ENCODE measurements at places on chromosomes 12 and 14.
A peak's percentile ranks its signal among the peaks of the same experiment; 100 is the strongest.

DNA sequence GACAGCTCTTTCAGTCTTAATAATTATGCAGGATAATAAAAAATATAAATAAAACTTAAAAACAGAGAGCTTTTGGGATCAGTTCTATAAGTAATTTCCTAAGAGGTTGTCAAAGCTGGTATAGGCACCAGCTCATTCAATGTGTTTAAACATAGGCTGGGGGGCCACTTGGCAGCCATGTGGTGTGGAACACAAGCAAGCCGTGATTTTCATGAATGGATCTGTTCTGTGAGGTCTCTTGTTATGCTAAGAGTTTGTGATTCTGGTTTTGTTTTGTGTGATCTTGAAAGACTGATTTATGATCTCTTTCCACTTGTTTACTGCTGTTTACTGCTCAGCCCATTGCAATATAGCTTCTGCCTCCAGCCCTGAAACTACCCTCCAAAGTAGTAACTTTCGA is 240.9 kb downstream of the FBXL14 start:
- no peak for DNase-seq

GRCh38 chr12:64181430-64182291 is 40.4 kb downstream of the KICS2 start:
- DNase-seq = peak; percentile 95

DNA sequence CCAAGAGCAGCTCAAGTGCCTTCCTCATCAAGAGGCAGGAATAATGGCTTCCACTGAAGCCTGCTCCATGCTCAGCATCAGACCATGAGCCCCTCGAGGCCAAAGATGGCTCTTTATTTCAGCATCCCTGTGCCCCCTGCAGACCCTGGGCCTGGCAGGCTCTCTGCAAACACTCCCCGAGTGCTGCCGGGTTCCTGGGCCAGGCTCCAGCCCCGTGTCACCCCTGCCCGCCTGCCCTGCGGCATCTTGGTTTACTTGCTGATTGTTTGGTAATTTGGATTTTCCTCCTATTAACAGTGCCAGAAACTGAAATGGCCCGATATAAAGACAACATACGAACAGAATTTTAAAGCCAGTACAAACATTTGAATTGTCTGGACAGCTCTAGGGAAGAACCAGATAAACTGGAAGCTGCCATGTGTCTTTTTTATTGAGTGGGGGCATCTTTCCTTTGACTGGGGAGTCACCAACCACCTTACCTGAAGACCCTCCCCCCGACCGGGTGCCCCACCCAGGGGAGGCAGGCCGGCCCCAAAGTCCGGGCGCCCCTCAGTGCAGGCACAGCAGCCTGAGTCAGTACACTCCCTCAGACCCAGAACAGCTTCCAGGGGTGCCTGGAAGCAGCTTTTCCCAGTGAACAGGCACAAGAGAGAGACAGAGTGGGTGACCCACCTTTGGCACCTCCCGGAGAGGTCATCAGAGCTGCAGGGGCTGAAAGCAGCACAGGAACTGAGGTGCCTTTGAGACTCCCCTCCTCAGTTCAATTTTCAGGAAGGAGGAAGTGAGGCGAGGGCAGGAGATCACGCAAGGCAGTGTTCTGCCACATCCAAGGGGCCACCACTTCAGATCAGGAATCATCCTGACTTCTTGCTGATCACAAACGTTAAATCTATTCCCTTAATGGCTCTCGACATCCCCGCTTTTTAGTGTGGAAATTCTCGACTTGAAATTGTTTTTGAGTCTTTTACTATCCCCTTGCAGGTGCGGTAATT is 30.6 kb downstream of the ITPK1 start:
- no peak for DNase-seq

DNA sequence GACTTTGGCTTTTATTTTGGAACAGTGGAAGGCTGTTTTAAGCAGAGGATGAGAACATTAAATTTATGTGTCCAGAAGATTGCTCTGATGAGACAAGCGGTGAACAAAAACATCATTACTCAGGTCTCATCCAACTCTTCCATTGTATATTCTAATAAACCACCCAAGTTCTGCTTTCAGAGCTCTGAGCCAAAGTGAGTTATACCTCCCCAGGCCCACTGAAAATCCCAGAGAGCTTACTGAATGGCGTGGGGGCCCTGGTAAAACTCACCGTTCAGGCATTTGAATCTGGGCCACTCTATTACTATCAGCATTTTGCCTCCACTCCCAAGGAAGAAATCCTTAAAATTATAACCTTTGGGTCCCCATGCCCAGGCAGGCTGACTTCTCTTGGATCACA is 122.0 kb upstream of the HIF1A start:
- no peak for DNase-seq

- no peak for DNase-seq
Measured at GRCh38 chr12:64258576-64258975, 36.5 kb upstream of the KICS2 start.

DNA sequence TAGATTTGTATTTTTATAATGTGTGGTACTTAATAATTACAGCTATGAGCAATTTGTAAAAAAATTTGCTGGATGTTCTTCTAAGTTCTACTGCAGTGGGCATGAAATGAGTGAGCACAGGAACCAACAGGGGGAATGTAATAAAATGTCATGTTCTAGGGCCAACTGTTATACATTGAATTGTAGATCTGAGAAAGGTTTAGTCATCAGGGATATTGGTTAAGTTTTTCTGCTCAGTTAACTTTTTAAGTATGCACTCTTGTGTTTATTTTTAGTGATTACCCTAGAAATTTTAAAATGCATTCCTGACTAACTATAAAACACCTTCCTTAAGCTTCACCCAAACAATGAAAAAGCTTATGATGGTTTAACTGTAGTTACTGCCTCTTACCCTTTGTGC is 101.8 kb downstream of the CAND1 start:
- no peak for DNase-seq

DNA sequence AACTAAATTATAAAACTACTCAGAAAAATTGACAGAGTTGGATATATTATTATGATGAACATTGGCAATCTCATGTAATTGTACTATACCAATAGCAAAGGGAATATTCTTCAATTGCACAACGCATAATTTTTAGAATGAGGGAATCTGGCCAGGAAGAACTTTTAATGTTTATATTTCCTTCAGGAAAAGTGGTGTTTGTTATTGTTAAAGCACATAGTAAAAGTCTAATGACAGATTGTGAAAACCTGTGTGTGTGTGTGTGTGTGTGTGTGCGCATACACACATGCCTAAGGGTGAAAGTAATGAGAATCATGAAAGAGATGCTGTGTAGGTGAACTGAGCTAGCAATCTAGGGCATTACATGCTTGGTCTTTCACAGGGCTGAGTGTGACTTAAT is 877.7 kb downstream of the SLC6A15 start:
- DNase-seq = no peak

DNA sequence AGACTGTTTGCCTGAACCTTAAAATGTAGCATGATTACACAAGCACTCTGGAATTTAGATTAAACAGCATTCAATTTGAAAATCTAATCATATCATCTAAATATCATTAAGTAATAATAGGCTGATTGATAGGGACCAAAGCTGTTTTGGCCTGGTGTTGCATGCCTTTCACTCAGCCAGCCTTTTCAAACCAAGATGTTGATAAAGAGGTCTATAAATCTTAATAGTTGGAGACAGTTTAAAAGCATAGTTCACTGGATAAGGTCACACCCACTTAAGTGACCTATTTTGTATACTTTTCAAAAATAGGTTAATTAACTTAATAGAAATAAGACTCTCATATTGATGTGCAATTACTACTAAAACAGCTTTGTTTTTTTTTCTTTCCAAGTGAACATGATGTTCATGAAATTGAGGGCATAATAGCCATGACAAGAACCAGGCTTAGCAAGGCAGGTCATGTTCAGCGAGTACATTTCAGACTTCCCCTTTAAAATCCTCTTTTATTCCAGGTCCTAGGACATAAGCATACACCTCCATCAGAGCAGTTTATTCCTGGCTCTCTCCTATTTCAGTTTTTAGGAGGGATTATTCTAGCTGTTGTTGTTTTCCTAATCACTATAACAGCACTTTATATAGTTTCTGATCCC is 349.0 kb downstream of the RAD51B start:
- DNase-seq = no peak

GRCh38 chr14:92382677-92383076 is 59.7 kb downstream of the SLC24A4 start:
- no peak for DNase-seq

GRCh38 chr14:51335961-51336723 is 96.1 kb downstream of the TMX1 start:
- DNase-seq = no peak

- DNase-seq = no peak
Measured at GRCh38 chr12:6582196-6582595, 14.1 kb upstream of the NOP2 start.

DNA sequence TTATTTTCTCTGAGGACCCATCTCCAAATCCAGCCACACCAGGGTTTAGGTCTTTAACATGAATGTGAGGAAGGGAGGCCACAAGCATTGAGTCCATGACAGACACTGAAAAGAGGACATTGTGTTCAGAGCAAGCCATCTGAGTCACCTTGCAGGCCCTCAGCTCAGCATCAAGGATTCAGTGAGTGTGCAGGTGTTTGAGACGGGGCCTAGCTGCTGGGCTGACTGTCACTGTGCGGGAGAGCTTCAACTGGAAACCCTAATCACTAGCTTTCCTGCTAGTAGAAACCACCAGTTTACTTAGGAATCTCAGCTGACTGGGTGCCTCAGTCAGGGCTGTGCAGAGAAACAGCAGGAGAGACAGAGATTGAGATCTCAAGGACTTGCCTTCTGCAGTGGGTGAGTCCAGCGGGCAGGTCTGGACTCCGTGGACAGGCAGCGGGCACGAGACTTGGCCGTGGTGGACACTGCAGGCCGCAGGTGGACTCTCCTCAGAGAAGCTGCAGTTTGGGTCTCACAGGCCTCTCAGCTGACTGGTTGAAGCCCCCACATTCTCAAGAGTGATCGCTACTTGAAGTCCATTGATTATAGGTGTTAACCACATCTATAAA is 86.1 kb upstream of the DYNC1H1 start:
- no peak for DNase-seq

GRCh38 chr12:124094733-124095132 is 121.7 kb downstream of the ZNF664 start:
- DNase-seq = no peak

- no peak for DNase-seq
Measured at GRCh38 chr12:5953835-5954586, 9.0 kb upstream of the ANO2 start.

GRCh38 chr12:91885851-91886731 is 259.6 kb downstream of the BTG1 start:
- no peak for DNase-seq

GRCh38 chr14:24438223-24439097 is 4.1 kb downstream of the SDR39U1 start:
- no peak for DNase-seq

DNA sequence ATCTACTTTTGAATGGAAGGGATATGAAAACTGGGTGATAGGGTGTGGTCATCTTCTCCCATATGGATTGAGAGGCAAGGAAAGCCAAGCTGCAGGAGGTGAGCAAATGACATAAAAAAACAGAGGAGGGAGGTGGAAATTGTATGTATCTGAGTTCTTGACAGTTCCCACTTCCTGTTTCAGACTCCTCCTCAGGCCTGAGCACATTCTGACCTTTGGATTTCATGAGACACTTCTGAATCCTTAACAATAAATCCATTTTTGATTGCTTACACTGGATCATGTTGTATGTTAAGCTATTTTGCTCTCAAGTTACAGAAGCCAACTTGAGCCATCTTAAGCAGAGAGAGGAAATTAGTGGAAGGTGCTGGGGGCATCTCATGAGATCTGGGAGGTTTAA is 11.6 kb upstream of the SRSF5 start:
- DNase-seq = no peak

DNA sequence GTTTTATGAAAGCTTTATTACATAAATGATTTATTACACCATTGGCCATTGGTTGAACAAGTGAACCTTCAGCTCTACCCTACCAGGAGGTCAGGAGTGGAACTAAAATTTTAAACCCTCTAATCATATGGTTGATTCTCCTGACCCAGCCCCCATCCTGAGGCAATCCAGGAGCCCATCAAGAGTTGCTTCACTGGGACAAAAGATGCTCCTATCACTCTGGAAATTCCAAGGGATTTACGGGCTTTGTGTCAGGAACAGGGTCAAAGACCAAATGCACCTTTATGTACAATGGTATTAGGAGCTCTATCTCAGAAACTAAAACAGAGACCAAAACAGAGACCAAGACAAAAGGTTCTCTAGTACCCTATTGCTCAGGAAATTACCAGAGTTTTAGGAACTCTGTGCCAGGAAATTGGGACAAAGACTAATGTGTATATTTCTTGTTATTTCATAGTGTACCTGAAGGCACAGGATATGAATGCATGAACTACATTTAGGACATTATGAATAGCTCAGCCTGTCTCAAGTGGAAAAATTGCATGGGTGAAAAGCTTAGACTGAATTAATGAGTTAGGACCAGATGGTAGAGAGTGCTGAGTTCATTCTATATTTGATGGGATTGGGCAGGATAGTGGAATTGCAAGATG is 171.7 kb upstream of the FLRT2 start:
- DNase-seq = no peak

DNA sequence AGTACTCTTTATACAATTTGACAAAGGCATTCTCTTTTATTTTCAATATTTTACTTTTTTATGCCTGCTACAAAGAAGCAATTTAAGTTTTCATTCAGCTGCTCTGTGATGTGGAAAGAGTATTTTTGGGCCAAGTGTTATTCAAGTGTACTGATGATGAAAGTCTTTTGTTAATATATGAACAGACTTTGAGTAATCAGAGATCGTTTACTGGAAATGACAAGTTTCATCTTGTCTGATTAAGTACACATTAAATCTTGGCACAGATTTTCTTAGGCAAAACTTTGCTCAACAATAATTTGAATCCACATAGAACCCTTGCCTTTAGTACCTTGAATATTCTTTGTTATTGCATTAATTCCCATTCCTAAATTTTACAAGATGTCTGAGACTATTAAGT is 13.3 kb upstream of the PZP start:
- DNase-seq = no peak

GRCh38 chr12:124292385-124292784 is 2.5 kb upstream of the RFLNA start:
- DNase-seq = no peak

- peak; percentile 10 for DNase-seq
Measured at GRCh38 chr14:102957222-102957621, 34.8 kb downstream of the AMN start.

GRCh38 chr12:85979641-85980040 is 105.5 kb downstream of the NTS start:
- no peak for DNase-seq

DNA sequence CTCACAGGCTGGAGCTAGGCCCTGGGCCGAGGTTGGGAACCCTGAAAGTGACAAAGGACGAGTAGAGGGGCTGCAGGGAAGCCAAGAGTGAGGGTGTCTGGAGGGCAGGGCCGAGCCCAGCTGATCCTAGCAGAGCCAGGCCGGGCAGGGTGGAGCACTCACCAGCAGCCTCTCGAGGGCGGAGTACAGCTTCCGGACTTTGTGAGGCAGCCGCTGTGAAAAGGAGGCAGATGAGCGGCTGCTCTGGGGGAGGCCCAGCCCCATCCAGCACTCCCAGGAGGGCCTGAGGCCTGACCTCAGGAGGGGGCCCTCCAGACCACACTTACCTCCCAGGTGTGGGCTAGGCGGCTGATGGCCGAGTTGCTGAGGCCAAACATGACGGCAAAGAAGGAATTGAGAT is 14.7 kb upstream of the ENDOU start:
- DNase-seq = no peak

- DNase-seq = no peak
Measured at GRCh38 chr14:105980224-105980623, 453.8 kb downstream of the TMEM121 start.

Measured in GM04504 (cell line).